Activated T-cell treated with anti-CD3 and anti-CD28 coated beads, Interleukin-2, amount 50 U/mL, for 4 hours (primary cell): ENCODE measurements at places on chromosomes 11 and 22. TPM values are rescaled to one million over a fixed set of nuclear protein-coding genes. Genes with fewer than 3 reads are reported as not detected.

The MMP12 gene
- not detected for total RNA-seq

The DEPDC7 gene
- total RNA-seq = 2.7 TPM

- no peak for DNase-seq
These were observed 79.3 kb downstream of the CYP2R1 start for GRCh38 chr11:14812757-14813156.

GRCh38 chr22:43945632-43946383 lies 9.4 kb upstream of the SAMM50 start:
- DNase-seq = peak; percentile 60

The CWF19L2 gene
- total RNA-seq = 11.4 TPM

The WNT11 gene
- total RNA-seq = 0.26 TPM

GRCh38 chr22:24728790-24729637 lies 45.5 kb downstream of the PIWIL3 start:
- no peak for DNase-seq

DNA sequence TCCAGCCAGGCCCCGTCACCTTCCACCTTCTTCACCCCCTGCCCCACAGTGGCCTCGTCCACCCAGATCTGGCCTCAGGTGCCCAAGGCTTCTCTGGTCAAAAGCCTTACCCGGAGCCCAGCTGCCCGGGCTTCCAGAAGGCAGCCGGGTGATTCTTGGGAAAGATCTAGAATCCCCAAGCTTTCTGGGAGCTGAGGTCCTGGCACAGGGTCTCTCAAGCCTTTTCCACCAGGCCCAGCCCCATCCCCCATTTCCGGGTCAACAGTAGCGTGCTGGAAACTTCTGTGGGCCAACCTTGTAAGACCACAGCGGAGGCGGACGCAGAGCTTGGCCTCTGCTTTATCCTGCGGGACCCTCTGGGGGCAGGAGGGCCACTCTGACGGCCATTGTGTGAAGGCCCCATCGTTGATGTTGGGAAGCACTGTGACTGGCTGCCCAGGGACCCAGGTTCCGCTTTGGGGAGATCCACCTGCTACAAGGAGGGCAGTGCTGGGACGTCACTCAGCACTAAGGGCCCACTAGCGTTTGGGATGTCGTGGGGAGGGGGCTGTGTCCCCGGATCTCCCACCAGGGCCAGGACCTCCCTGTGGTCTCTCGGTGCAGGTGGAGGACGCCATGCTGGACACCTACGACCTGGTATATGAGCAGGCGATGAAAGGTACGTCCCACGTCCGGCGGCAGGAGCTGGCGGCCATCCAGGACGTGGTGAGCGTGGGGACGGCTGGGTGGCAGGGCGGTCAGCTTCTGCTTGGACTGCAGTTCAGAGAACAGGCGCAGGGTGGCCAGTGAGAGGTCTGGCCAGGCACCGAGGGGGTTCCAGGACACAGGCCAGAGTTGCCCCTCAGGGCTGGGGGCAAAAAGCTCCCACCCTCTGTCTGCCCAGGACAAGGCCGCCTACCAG lies 11.5 kb downstream of the TSPAN32 start:
- no peak for DNase-seq

DNA sequence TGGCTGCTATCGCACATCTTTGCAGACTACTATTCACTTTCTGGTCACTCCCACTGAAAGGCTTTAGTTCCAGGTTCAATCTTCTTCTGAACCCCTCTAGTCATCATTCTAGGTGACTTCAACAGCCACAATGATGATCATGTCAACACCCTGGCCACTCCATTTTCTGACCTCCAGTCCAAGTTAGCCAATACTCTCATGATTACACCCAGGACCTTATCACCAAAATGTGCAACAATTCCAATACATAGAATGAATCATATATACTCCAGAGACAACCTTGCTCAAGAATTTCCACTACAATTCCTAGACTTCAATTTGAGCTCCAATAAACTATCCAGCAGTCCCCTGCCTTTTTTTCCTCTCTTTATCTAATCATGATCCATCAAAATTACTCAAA lies 70.7 kb downstream of the PAK1 start:
- DNase-seq = no peak

The SYT12 gene
- not detected for total RNA-seq

- DNase-seq = no peak
These were observed 63.0 kb downstream of the RELT start for GRCh38 chr11:73439002-73439843.

- no peak for DNase-seq
These were observed 144.0 kb downstream of the GRIK4 start for GRCh38 chr11:120655589-120655988.

- no peak for DNase-seq
These were observed 499.8 kb downstream of the DLG2 start for GRCh38 chr11:85127349-85127748.

The TOM1 gene
- total RNA-seq = 20.5 TPM

The NLRP6 gene
- total RNA-seq = 0.33 TPM

DNA sequence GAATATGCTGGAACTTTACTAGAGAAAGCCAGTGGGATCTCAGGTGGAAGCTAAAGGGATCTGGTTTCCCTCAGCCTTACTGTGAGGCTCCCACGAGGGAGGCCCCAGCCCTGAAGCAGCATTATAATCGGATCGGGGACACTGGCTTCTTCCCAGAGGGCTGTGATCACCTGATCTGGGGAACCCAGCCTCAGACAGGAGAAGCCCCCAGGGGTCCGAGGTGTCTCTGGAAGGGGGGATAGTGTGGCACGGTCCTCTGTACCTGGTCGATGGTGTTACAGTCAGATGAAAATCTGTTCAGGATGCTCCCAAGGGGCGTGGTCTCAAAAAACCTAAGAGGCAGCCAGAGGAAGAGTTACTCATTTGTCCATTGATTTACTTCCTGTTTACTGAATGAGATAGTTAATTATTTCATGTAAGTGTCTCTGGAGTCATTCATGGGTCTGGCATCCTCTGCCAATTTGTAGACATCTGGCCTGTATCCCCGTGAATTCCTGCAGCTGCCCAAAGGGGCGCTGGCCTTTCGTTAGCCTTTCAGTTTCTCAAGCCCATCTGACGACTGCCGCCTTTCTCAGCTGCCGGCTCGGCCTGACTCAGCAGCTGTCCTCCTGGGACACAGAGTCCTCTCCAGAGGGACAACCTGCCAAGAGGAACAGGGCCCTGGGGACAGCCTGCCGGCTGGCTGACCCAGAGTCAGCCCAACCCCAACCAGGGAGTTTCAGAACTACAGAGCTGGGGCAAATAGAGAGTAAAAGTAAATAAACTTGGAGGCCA lies 17.0 kb upstream of the KCNJ11 start:
- DNase-seq = no peak

The HIC2 gene
- 8.8 TPM for total RNA-seq

DNA sequence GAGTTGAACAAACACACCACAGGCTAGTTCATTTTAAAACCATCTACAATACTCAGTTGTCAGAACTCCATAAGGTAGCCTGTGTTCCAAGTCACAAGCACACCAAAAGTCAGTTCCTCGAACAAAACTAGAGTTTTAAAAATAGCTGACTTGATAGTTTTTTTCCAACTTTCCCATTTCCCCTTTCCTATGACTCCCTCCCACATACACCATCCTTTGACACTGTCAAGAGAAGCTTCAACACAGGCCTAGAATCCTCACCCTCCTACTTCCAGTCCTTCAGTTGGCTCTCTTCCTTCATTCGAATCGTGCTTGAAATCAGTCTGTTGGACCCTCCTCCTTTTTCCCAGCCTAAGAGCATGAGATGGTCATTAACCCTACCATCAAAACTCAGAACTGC lies 105.7 kb upstream of the AKIP1 start:
- no peak for DNase-seq

GRCh38 chr11:134768463-134768862 lies 356.4 kb upstream of the B3GAT1 start:
- DNase-seq = no peak

GRCh38 chr11:31598454-31598853 lies 88.9 kb downstream of the ELP4 start:
- DNase-seq = no peak

The SORL1 gene
- total RNA-seq = 21.3 TPM

The PANX3 gene
- not detected for total RNA-seq

The ACTN3 gene
- total RNA-seq = 0.08 TPM

The SWAP70 gene
- 6.8 TPM for total RNA-seq

The C22orf31 gene
- not detected for total RNA-seq

The DMC1 gene
- total RNA-seq = 3.0 TPM

The OR52A1 gene
- not detected for total RNA-seq

DNA sequence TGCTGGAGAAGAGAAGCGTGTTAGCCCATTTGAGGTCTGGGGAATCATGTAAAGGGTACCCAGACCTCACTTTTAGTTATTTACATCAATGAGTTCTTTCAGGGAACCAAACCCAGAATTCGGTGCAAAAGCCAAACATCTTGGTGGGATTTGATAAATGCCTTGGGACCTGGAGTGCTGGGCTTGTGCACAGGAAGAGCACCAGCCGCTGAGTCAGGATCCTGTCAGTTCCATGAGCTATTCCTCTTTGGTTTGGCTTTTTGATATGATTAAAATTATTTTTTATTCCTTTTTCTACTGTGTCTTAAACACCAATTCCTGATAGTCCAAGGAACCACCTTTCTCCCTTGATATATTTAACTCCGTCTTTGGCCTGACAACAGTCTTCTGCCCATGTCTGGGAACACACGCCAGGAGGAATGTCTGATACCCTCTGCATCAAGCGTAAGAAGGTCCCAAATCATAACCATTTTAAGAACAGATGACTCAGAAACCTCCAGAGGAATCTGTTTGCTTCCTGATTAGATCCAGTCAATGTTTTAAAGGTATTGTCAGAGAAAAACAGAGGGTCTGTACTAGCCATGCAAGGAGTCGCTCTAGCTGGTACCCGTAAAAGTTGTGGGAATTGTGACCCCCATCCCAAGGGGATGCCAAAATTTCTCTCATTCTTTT lies 65.2 kb downstream of the ALX4 start:
- DNase-seq = no peak

The INS gene
- not detected for total RNA-seq

The SUSD2 gene
- total RNA-seq = 1.6 TPM

DNA sequence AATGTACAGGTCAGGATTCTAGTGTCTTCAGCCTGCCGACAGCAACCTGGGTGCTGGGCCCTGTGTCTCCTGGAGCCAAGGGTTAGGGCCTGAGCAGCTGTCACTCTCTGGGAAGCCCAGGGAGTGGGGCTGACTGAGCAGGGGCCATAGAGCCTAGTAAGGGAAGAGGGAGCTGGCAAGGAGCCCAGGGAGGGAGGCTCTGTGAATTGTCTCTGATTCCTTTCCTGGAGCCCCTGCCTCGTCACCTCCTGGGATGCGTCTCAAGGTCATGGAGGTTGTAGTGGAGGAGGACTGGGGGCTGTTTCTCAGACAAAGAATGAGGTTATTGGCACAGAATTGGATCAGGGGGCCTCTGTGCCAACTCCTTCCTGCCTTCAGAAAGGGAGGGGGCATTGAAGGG lies 11.8 kb downstream of the SOX10 start:
- no peak for DNase-seq

The OR4D5 gene
- total RNA-seq = not detected

The NTM gene
- not detected for total RNA-seq

DNA sequence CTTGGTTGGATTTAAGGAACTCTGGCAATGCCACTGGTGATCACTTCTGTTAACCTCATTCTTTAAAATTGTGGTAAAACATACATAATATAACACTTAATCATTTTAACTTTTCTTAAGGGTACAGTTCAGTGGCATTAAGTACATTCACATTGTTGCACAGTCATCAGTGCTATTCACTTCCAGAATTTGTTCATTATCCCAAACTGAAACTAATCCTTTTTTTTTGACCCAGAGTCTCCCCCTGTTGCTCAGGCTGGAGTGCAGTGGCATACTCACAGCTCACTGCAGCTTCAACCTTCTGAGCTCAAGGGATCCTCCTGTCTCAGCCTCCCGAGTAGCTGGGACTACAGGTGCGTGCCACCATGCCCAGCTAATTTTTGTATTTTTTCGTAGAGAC lies 10.6 kb downstream of the ELF5 start:
- DNase-seq = no peak

The ROBO3 gene
- total RNA-seq = 9.7 TPM

DNA sequence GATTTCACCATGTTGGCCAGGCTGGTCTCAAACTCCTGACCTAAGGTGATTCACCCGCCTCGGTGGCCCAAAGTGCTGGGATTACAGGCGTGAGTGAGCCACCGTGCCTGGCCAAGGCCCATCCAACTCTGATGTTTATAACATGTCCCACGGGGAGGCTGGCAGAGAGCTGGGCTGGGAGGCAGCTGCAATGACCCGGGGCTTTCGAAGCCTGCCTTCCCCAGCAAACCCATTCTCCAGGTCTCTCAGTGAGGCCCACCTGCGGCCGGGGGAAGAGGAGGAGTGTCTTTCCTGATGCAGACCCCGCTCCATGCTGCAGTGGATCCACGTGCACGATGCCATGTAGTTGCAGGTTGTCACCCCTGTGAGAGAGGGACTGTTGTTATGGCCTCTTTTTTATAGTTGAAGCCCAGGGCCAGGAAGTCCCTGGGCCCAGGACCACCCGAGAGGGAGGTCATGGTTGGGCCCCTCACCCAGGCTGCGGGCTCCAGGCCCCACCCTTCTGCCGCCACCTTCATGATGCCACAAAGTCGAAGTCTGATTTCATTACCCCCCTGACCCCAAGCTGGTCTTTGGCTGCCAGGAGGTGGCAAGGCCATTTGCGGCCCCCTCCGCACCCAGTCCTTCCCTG lies 38.3 kb downstream of the KCNJ4 start:
- DNase-seq = no peak

GRCh38 chr11:4180441-4181183 lies 86.0 kb downstream of the RRM1 start:
- DNase-seq = no peak

The OR8D4 gene
- total RNA-seq = not detected

- no peak for DNase-seq
These were observed 339.0 kb downstream of the METTL15 start for GRCh38 chr11:28447226-28447625.

DNA sequence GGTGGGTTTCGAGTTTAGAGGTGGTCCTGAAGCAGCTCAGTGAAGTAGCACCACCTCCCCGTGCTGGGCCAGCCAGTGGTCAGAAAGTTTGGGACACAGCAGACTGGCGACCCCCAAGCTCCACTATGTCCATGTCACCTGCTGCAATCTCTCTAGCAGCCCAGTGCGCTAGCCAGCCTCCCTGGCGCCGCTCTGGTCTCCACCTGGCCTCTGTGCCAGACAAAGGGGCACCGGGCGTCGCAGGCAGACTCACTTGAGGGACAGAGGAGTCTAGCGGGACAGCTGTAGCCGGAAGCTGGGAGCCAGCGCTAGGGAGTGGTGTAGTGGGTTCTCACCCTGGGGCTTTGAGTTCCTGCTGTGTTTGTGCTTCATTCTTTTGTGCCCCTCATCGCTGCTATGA lies 25.5 kb downstream of the MYBPC3 start:
- DNase-seq = no peak

- no peak for DNase-seq
These were observed 452.0 kb upstream of the CCDC179 start for GRCh38 chr11:23311986-23312940.

The ST14 gene
- total RNA-seq = 0.28 TPM

- no peak for DNase-seq
These were observed 94.6 kb downstream of the DEPDC5 start for GRCh38 chr22:31848411-31848810.
